ENCODE measurements at places on chromosomes 11 and 22. TPM values are rescaled to one million over a fixed set of nuclear protein-coding genes. Genes with fewer than 3 reads are reported as not detected.

Gene GSTT2B
- not detected for total RNA-seq

Gene IGSF9B
- total RNA-seq = 34.0 TPM

GRCh38 chr11:6703247-6704063, 20.3 kb upstream of the MRPL17 start:
- H3K4me1 ChIP-seq = peaks cover 13% of the 10 kb centered on the region
- DNase-seq = peak; percentile 68
- H3K4me3 ChIP-seq = no peak overlapping the region
- no peaks in the 10 kb centered on the region for H3K27me3 ChIP-seq

Gene CTTN
- 52.7 TPM for total RNA-seq

- no peak overlapping the region for H3K27ac ChIP-seq
- DNase-seq = no peak
- no peak overlapping the region for H3K4me3 ChIP-seq
These were observed 1.0 kb upstream of the YPEL4 start for GRCh38 chr11:57650739-57651090.

DNA sequence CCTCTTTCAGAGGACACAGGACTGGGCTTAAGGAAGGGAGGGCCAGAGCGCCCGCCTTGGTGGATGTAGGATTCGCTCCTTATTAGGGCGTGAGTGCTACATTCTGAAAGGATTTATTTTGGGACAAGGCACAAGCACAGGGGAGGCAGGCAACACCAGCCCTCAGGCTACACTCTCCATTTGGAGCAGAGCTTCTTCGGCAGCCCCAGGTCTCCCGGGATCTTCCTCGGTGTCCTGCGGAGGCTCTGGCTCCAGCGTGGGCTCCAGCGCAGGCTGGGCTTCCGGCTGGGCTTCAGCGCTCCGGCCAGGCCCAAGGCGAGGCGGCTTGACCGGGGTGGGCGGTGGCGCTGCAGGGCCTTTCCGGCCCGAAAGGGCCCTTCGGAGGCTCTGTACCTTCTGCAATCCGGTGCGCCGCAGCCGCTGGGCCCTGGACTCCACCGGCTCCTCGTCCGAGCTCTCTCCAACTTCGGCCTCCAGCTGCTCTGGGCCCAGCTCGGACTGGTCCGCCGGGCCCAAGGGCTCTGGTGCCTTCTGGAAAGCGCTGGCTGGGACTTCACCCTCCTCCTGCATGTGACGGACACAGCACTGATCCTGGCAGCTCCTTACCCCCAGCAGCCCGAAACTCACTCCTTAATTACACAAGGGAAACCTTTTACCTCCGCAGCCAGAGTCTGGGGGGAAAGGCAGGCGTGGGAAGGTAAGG, 1.1 kb downstream of the CAVIN3 start:
- H3K4me1 ChIP-seq = peaks cover 26% of the 10 kb centered on the region
- DNase-seq = no peak
- peaks cover 49% of the 10 kb centered on the region for H3K27me3 ChIP-seq
- peak overlapping the region; percentile 68 for H3K4me3 ChIP-seq
- H3K27ac ChIP-seq = no peak overlapping the region
- no peaks in the 10 kb centered on the region for H3K36me3 ChIP-seq

Gene MS4A6E
- not detected for total RNA-seq

Gene UPK3A
- total RNA-seq = not detected

- DNase-seq = no peak
- no peak overlapping the region for H3K4me3 ChIP-seq
- H3K36me3 ChIP-seq = peaks cover 2% of the 10 kb centered on the region
- H3K4me1 ChIP-seq = peaks cover 6% of the 10 kb centered on the region
These were observed 21.0 kb upstream of the TOLLIP start for GRCh38 chr11:1330473-1330872.

Gene OR8G5
- total RNA-seq = not detected

GRCh38 chr11:31921081-31921480, 110.0 kb upstream of the PAX6 start:
- no peak overlapping the region for H3K27ac ChIP-seq
- H3K4me3 ChIP-seq = no peak overlapping the region
- H3K36me3 ChIP-seq = no peaks in the 10 kb centered on the region

Gene ZNF214
- not detected for total RNA-seq

Gene PRODH
- total RNA-seq = 0.30 TPM
